ENCODE measurements at places on chromosomes 12 and 14.

DNA sequence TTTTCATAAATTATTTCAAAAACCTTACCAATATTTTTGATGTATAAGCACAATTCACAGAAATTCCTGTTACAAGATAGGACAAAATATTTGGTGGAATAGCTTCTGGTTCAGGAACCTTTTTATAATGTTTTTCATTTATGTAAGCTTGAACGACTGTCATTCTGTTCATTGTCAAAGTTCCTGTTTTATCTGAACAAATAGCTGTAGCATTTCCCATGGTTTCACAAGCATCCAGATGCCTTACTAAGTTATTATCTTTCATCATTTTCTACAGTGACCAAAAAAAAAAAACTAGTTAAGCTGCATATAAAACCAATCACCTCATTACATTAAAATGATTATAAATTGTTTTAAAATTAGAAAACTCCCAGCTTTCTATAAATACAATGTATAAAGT, 87.1 kb downstream of the ATP2B1 start:
- no peaks in the 10 kb centered on the region for H3K27me3 ChIP-seq
- H3K4me1 ChIP-seq = peaks cover 2% of the 10 kb centered on the region
- no peak for DNase-seq
- no peak overlapping the region for H3K27ac ChIP-seq
- H3K36me3 ChIP-seq = peaks cover 12% of the 10 kb centered on the region

GRCh38 chr14:69208666-69209065, 17.4 kb downstream of the EXD2 start:
- H3K27ac ChIP-seq = no peak overlapping the region
- peaks cover 6% of the 10 kb centered on the region for H3K4me1 ChIP-seq
- H3K4me3 ChIP-seq = no peak overlapping the region
- H3K27me3 ChIP-seq = no peaks in the 10 kb centered on the region

DNA sequence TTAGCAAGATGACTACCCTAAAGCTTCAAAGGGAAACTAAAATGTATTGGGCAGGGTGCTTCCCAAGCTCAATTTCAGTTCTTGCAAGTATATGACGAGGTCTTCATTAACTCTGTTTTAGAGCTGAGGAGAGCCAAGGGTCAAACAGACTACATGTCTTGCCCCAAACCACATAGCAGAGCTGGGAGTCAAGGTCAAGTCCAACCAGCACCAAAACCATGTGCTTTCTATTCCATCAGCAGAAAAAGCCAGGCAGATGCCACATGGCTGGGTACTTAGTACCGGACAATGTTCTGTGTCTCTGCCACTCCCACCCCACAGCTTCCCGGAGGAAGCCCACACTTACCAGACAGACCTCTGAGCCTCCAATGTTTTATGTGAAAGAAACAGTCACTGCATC, 17.6 kb downstream of the NID2 start:
- no peak overlapping the region for H3K27ac ChIP-seq
- no peaks in the 10 kb centered on the region for H3K4me1 ChIP-seq
- H3K27me3 ChIP-seq = peaks cover 25% of the 10 kb centered on the region
- H3K4me3 ChIP-seq = no peak overlapping the region

DNA sequence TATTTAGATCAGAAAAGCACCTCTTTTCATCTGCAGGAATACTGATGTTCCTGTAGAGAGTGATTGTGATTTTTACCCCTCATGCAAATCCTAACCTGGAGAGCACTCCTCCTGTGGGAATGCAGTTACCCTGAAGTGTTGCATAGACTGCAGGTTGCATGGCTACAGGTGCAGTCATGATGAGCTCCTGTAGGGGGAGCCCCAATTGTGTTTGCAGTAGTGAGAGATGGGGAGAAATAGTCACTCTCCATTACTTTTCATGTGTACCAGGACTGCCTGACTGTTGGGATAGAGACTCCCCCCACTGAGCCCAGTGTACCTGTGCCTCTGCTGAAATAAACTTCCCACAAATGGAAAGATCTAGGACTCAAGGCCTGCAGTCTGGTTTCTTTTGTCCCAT, 1086.5 kb downstream of the SLC6A15 start:
- H3K27me3 ChIP-seq = no peaks in the 10 kb centered on the region
- H3K36me3 ChIP-seq = no peaks in the 10 kb centered on the region
- no peak overlapping the region for H3K4me3 ChIP-seq
- no peaks in the 10 kb centered on the region for H3K4me1 ChIP-seq

GRCh38 chr14:55306938-55307589, 35.8 kb downstream of the FBXO34 start:
- no peak overlapping the region for H3K27ac ChIP-seq
- H3K27me3 ChIP-seq = no peaks in the 10 kb centered on the region
- peaks cover 12% of the 10 kb centered on the region for H3K4me1 ChIP-seq
- no peak overlapping the region for H3K4me3 ChIP-seq
- peaks cover 24% of the 10 kb centered on the region for H3K36me3 ChIP-seq

GRCh38 chr12:65814038-65814437, 10.2 kb upstream of the HMGA2 start:
- no peak for DNase-seq
- no peaks in the 10 kb centered on the region for H3K36me3 ChIP-seq
- H3K27ac ChIP-seq = no peak overlapping the region

- no peaks in the 10 kb centered on the region for H3K4me1 ChIP-seq
- H3K36me3 ChIP-seq = no peaks in the 10 kb centered on the region
- H3K4me3 ChIP-seq = no peak overlapping the region
- DNase-seq = no peak
Measured at GRCh38 chr14:76836029-76836630, 9.9 kb downstream of the LRRC74A start.

- H3K27ac ChIP-seq = no peak overlapping the region
- DNase-seq = no peak
- peaks cover 5% of the 10 kb centered on the region for H3K36me3 ChIP-seq
- no peaks in the 10 kb centered on the region for H3K4me1 ChIP-seq
- H3K27me3 ChIP-seq = peaks cover 3% of the 10 kb centered on the region
Measured at GRCh38 chr12:104234926-104235499, 19.4 kb downstream of the TXNRD1 start.

DNA sequence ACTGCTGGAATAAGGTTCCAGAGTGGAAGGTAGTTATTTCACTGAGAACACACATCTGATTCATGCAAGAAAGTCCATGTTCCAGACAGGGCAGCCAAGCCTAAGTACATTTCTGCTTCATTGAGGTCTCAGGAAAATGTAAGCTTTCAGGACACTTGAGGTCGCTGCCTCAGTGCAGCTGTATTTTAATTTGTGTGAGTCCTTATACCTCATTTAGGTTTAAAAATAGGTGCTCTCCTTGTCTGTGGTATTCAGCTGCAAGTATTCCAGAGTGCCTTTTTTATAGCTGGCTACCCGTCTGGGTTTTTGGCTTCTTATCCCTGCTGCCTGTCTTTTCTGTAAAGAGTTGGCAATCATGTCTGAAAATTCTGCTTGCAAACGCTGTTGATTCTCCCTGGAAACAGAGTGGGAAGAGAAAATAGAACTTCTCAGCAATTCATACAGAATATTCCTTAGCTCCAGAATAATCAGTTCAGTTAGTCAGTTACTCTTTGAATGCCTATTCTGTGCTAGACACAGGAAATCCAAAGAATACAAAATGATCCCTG, 45.3 kb upstream of the PLBD1 start:
- H3K36me3 ChIP-seq = peaks cover 3% of the 10 kb centered on the region
- H3K4me1 ChIP-seq = peaks cover 11% of the 10 kb centered on the region
- no peak for DNase-seq
- no peak overlapping the region for H3K4me3 ChIP-seq
- H3K27ac ChIP-seq = no peak overlapping the region
- no peaks in the 10 kb centered on the region for H3K27me3 ChIP-seq

GRCh38 chr12:115043079-115043478, 359.1 kb upstream of the TBX3 start:
- H3K27me3 ChIP-seq = no peaks in the 10 kb centered on the region
- H3K4me1 ChIP-seq = no peaks in the 10 kb centered on the region
- H3K27ac ChIP-seq = no peak overlapping the region
- no peaks in the 10 kb centered on the region for H3K36me3 ChIP-seq
- H3K4me3 ChIP-seq = no peak overlapping the region
- no peak for DNase-seq

GRCh38 chr12:13211191-13211858, 14.8 kb downstream of the EMP1 start:
- no peak overlapping the region for H3K27ac ChIP-seq
- no peak overlapping the region for H3K4me3 ChIP-seq
- H3K36me3 ChIP-seq = no peaks in the 10 kb centered on the region
- H3K4me1 ChIP-seq = peaks cover 11% of the 10 kb centered on the region
- DNase-seq = no peak
- H3K27me3 ChIP-seq = no peaks in the 10 kb centered on the region

DNA sequence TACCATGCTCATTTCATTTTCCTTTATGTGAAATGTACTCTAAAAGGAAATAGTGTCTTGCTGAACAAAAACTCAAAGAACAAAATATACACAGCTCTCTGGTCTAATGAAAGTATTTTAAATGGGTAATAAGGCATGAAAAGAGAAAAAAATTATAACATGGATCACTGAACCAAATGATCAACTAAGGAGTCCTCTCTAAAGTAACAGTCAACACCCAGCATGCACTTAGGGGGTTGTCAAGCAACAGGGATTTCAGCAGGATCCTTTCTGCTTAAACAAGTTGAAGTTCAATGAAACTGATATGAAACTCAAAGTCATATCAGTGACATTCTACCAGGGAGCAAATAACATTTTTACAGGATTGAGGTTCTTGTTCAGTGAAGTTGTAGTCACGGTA, 398.8 kb downstream of the SEC23A start:
- no peaks in the 10 kb centered on the region for H3K27me3 ChIP-seq
- no peak overlapping the region for H3K4me3 ChIP-seq
- H3K27ac ChIP-seq = no peak overlapping the region
- no peak for DNase-seq

GRCh38 chr12:52270541-52271070, 3.8 kb upstream of the KRT86 start:
- no peaks in the 10 kb centered on the region for H3K4me1 ChIP-seq
- peaks cover 37% of the 10 kb centered on the region for H3K27me3 ChIP-seq
- H3K4me3 ChIP-seq = no peak overlapping the region

DNA sequence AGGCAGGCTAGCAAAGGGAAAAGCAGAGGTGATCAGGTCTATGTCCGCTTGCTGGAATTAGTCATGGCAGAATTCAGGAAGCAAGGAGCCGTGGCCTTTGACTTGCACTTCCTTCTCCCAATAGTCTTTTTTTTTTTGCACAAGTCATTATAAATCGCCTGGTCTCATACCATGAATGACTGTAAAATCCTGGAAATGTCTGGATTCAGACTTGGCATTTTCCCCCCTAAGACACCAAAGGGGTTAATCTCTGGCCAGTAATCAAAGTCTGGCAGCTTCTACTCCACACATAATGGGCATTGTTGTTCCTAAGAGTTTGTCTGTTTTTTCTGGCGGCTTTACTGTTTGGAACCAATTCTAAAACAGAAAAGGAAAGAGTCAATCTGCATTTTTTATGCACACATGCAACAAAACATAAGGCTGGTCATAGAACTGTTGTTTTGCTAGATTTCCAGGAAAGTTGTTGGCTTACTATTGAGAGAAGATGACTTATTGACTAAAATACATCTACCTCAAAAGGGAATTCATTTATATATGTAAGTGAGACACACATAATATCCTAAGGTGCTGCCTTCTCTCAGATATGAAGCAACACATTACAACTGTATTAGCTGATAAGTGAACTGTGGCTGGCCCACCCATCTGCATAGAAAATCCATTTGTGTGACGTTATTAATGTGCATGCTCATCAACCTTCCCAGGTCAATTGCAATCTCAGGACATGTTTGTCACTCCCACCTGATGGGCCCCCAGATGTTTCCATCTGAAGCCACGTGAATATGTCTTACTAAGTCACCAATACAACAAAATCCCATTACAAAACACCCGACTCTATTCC, 157.3 kb downstream of the BTG1 start:
- no peaks in the 10 kb centered on the region for H3K36me3 ChIP-seq
- no peak overlapping the region for H3K27ac ChIP-seq
- no peaks in the 10 kb centered on the region for H3K27me3 ChIP-seq
- peaks cover 12% of the 10 kb centered on the region for H3K4me1 ChIP-seq
- DNase-seq = no peak

DNA sequence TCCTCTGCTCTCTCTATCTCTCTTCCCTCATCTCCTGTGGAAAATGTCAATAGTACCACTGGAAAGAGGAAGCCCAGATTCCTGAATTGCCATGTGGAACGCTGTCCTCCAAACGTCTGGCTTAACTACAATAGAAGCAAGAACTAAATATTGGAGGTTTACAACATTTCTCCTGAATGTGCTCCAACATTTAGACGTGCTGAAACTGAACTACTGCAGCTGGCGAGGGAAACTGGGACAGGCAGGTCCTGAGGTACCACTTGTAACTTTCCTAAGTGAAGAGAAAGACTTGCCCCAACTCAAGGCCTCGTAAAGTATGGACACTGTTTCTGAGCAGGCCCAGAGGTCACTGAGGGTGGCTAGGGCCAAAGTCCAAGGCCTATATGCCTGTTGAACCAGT, 187.7 kb downstream of the NTF3 start:
- no peak for DNase-seq
- H3K4me1 ChIP-seq = no peaks in the 10 kb centered on the region
- no peaks in the 10 kb centered on the region for H3K36me3 ChIP-seq
- H3K4me3 ChIP-seq = no peak overlapping the region

DNA sequence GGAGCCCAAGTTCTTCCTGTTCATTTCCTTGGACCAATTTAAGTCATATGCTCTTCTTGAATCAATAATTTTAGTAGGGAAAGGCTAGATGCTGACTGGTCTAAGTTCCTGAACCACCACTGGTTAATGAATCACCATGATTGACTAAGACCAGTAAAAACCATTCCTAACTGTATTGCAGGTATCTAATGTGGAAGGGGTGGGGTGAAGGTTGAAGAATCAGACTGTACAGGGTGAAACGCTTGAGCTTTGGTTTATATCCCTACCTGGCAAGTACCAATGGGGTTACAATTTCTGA, 100.1 kb downstream of the DYRK2 start:
- no peak for DNase-seq
- no peaks in the 10 kb centered on the region for H3K27me3 ChIP-seq
- no peaks in the 10 kb centered on the region for H3K36me3 ChIP-seq
- no peak overlapping the region for H3K27ac ChIP-seq

DNA sequence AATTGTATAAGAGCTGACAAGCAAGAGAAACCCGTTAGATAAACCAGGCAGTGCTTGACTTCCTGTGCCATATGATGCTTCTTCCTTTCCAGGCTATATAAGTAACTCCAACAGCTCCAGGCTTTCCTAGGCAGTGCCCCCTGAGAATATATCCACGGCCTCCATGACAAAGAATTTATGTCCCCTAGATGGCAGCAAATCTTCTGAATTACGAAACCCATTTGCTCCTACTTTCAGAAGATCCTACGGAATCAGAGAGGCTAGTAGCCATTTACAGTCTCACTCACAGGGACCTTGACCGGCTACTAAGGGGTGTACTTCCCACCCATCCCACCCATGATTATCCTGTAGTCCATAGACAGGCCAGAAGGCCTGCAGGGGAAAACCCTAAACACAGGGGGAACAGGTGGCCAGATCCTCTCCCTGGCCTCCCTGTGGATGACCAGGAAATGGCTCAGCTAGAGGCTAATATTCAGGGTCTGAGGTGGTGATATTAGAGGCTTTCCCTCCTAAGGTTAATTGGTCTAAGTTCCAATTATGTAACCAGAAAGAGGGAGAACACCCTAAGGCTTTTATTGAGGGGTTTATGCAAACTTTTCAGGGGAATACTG, 77.2 kb upstream of the DCD start:
- no peak overlapping the region for H3K27ac ChIP-seq
- peaks cover 7% of the 10 kb centered on the region for H3K4me1 ChIP-seq
- no peak overlapping the region for H3K4me3 ChIP-seq
- no peaks in the 10 kb centered on the region for H3K36me3 ChIP-seq
- no peak for DNase-seq

GRCh38 chr12:131916306-131917138, 12.6 kb upstream of the PUS1 start:
- H3K27me3 ChIP-seq = no peaks in the 10 kb centered on the region
- H3K27ac ChIP-seq = no peak overlapping the region
- no peak for DNase-seq
- H3K36me3 ChIP-seq = no peaks in the 10 kb centered on the region
- H3K4me3 ChIP-seq = no peak overlapping the region

Measured in T-helper 2 cell treated with Interferon-gamma antibody and Interleukin-4, amounts not matched to agents 5 μg/mL and 100 μg/mL, for 36 hours (primary cell).